Endothelial cell (in vitro differentiated cells): ENCODE measurements at places on chromosomes 12 and 14. TPM values are rescaled to one million over a fixed set of nuclear protein-coding genes. Genes with fewer than 3 reads are reported as not detected.
A peak's percentile ranks its signal among the peaks of the same experiment; 100 is the strongest.

DNA sequence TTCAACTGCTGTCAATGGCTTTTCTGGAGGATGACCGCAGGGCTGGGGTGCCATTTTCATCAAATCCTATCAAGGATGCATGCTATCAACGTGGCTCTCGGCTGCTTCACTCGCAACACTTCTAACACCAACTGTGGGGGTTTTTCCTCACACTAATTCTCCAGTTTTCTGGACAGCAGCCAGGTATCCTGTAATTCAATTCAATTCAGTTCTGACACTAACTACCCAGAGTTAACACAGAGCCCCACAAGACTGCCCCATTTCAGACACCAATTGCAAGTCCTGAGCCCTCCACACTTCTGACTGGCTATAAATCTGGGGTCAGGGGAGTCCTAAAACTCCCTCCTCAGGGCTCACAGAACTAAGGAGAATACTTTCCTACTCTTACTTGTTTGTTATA lies 55.3 kb upstream of the TMCC3 start:
- peaks cover 2% of the 10 kb centered on the region for H3K27me3 ChIP-seq
- H3K36me3 ChIP-seq: peaks cover 6% of the 10 kb centered on the region
- H3K4me1 ChIP-seq: peaks cover 26% of the 10 kb centered on the region
- H3K4me3 ChIP-seq: no peak overlapping the region
- no peak overlapping the region for H3K27ac ChIP-seq

The HHIPL1 gene
- 15.1 TPM for total RNA-seq

DNA sequence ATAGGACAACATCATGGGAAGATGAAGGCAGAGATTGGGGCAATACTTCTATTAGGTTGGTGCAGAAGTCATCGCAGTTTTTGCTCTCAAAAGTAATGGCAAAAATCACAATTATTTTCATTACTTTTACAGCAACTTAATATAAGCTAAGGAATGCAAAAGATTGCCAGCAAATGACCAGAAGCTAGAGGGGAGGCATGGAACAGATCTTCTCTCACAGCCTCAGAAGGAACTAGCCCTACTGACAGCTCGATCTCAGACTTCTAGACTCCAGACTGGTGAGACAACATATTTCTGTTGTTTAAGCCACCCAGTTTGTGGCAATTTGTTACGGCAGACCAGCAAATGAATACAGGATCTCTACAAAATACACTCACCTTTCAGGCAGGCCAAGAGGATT lies 348.5 kb upstream of the TBX3 start:
- H3K27me3 ChIP-seq: no peaks in the 10 kb centered on the region
- H3K36me3 ChIP-seq: no peaks in the 10 kb centered on the region

GRCh38 chr12:84413656-84414055 lies 498.9 kb downstream of the SLC6A15 start:
- H3K27ac ChIP-seq: no peak overlapping the region
- H3K4me3 ChIP-seq: no peak overlapping the region
- DNase-seq: no peak
- no peaks in the 10 kb centered on the region for H3K27me3 ChIP-seq
- no peaks in the 10 kb centered on the region for H3K36me3 ChIP-seq

DNA sequence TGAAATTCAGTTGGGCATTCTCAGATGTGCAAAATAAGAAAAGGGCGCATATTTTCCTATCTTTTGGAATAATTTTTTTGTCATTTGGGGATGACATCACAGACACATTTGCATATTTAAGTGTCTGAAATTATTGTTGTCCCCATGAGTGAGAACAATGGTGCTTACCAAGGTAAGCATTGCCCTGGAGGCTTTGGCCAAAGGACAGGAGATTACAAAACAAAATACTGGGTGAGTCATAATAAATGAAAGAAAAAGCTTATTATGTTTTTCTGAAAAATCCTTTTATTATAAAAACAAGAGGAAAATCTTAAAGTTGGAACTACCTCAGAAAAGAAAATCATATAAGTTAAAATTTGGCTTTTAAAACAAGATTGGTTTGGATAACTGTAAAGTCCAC lies 254.9 kb downstream of the BTG1 start:
- no peak overlapping the region for H3K4me3 ChIP-seq
- no peak overlapping the region for H3K27ac ChIP-seq
- no peaks in the 10 kb centered on the region for H3K36me3 ChIP-seq
- H3K4me1 ChIP-seq: peaks cover 7% of the 10 kb centered on the region
- no peaks in the 10 kb centered on the region for H3K27me3 ChIP-seq

DNA sequence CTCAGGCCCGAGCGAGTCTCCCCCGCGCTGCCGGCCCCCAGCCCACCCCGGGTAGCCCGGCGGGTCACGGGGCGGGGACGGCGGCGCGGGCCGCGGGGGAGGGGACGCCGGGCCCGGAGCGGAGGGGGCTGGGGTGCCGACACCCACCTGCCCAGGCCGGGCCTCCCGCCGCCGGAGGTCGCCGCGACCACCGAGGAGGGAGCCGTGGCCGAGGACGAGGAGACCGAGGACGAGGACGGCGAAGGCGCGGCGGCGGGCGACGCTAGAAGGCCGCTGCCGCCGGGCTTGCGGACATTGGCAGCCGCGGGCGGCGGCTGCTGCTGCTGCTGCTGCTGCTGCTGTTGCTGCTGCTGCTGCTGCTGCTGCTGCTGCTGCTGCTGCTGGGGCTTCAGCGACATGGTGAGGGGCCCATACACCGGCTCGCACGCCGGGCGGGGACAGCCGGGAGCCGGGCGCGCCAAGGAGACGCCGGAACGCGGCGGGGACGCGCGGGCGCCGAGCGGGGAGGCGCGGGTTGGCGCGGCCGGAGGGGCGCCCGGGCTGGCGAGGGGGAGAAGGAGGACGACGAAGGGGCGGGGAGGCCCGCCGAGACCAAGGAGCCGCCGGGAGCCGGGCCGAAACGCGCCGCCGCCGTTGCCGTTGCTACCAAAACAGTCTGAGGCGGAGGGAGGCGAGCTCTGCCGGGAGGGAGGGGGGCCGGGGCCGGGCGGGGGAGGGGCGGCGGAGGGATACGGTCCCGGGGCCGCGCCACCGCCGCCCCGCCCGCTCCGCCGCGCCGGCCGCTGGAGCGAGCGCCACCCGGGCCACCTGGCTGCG lies at the start of gene ATXN2:
Gene ATXN2, minus strand, starts transcription at position 679 of the 816 bp plus-strand sequence. Its CDS starts 281 bp downstream, at position 398.
- peak within 1 kb of the TSS; percentile 87 for H3K27ac ChIP-seq
- peak; percentile 58 for DNase-seq
- H3K4me3 ChIP-seq: peak within 1 kb of the TSS; percentile 94
- peaks cover 12% of the 10 kb centered on the region for H3K27me3 ChIP-seq
- H3K4me1 ChIP-seq: peaks cover 19% of the 10 kb centered on the region

GRCh38 chr12:18749386-18749957 lies 11.6 kb downstream of the CAPZA3 start:
- no peaks in the 10 kb centered on the region for H3K36me3 ChIP-seq
- peaks cover 50% of the 10 kb centered on the region for H3K4me1 ChIP-seq
- H3K4me3 ChIP-seq: no peak overlapping the region
- H3K27me3 ChIP-seq: peaks cover 6% of the 10 kb centered on the region
- no peak overlapping the region for H3K27ac ChIP-seq
- DNase-seq: no peak

The CPNE6 gene
- total RNA-seq: not detected

GRCh38 chr12:70508178-70508577 lies 129.1 kb downstream of the PTPRB start:
- H3K27me3 ChIP-seq: peaks cover 5% of the 10 kb centered on the region
- peaks cover 4% of the 10 kb centered on the region for H3K4me1 ChIP-seq
- H3K36me3 ChIP-seq: peaks cover 13% of the 10 kb centered on the region
- DNase-seq: no peak
- no peak overlapping the region for H3K4me3 ChIP-seq
- H3K27ac ChIP-seq: no peak overlapping the region

DNA sequence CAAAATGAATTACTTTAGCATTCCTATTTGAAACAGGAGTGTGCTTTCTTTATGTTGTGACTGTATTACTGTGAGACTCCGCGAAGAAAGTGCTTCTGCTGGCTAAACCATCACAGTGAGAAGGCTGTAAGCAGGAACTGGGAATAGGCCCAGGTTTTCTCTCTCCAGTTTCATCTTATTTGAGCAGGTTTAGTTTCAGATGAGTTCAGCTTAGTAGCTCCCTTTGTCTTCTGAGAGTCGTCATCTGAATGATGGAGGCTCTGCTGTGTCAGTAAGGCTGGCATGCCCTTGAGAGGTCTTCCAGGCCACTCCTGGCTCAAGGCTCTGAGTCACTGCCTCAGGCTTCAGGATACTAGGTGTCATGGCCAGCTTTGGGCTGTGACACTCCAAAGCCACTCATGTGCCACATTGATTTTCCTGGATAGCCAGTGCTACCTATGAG lies 205.6 kb upstream of the RGS6 start:
- DNase-seq: no peak
- no peak overlapping the region for H3K4me3 ChIP-seq
- H3K27ac ChIP-seq: no peak overlapping the region
- peaks cover 31% of the 10 kb centered on the region for H3K36me3 ChIP-seq
